ENCODE measurements at places on chromosomes 4 and X.

- DNase-seq, result no peak
Observed at GRCh38 chr4:146470604-146471003, 51.1 kb downstream of the SLC10A7 start.

GRCh38 chr4:86484241-86484640 is 109.9 kb upstream of the PTPN13 start:
- no peak for DNase-seq

GRCh38 chr4:113621633-113622032 is 139.9 kb downstream of the CAMK2D start:
- no peak for DNase-seq

- DNase-seq, result no peak
Observed at GRCh38 chrX:38347136-38347535, 5.3 kb upstream of the OTC start.

DNA sequence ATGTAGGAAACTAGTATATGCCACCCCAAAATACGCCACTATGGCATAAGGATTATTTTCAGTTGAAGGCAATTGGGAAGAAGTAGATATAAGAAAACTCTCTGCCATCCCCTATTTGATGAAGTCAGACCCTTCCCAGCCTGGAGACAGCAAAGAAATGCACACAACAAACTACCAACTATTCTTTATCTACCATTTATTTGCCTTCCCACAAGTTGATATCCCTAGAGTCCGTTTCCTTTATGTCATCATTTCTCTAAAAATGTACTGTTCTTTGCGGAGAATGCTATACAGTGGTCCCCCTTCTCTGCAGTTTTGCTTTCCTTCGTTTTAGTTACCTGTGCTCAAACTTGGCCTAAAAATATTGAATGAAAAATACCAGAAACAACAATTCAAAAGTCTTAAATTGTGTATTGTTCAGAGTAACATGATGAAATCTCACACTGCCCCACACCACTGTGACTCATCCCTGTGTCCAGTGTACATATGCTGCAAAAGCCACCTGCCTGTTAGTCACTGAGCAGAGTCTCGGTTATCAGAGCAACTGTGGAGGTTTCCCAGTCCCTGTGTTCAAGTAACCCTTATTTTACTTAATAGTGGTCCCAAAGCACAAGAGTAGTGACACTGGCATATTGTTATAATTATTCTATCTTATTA is 152.3 kb downstream of the WDFY3 start:
- DNase-seq, result no peak

GRCh38 chr4:100177855-100178254 is 12.4 kb downstream of the DDIT4L start:
- DNase-seq, result no peak

DNA sequence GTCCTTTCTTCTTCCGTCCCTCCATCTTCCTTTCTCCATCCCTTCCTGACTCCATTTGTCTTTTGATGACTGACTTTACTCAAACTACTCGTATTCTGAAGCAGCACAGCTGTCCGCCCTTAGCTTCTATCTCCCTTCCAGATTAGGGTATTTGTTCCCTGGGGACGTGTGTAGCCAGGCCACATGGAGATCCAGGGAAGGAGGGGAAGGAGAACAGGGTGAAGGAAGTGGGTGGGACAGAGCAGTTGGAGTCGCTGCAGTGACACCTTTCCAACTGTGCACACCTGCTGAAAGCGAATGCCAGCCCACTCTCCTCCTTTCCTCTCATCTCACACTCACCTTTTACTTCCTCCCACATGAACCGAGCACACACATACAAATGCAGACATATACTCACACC is 323.8 kb downstream of the DCTD start:
- DNase-seq, result no peak

DNA sequence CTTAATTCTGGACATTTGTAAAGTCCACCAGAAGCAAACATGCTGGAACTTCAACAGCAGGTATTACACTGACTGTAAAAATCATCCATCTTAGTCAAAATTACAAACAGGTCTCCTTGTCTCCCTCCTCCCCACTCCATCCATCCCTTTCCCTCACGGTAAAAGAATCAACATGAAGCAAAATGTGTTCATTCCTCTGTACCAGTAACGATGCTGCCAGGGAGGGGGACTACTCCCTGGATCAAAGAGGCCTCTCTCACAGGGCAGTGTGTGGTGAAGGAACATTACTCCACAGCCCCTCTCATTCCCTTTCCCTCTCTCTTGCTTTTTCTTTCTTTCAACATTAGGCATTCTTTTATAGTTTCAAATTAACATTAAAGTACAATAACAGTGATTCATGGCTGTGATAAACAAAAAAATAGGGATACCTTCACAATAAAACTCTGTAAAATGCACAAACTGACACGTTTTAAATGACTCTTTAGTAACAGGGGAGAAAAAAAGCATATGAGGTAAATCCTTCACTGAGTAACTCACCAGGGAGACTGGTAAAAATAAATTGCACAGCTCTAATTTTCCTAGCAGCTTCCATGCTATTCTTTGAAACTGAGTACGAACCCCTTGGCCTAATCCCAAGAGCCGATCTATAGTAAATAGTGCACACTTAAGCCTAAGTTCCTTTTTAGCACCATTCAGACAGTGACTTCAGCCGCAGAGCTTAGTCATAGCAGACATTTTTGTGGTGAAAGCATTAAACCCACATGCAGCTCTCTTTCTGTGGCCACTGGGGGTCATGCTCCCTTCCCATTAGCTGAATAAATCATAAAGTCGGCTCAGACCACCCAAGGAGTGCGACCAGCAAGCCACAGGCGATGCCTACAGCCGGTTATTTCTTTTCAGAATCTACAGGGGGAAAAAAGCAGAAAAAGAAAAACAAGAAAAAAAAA is 215.6 kb upstream of the GYPA start:
- DNase-seq, result peak; percentile 80

DNA sequence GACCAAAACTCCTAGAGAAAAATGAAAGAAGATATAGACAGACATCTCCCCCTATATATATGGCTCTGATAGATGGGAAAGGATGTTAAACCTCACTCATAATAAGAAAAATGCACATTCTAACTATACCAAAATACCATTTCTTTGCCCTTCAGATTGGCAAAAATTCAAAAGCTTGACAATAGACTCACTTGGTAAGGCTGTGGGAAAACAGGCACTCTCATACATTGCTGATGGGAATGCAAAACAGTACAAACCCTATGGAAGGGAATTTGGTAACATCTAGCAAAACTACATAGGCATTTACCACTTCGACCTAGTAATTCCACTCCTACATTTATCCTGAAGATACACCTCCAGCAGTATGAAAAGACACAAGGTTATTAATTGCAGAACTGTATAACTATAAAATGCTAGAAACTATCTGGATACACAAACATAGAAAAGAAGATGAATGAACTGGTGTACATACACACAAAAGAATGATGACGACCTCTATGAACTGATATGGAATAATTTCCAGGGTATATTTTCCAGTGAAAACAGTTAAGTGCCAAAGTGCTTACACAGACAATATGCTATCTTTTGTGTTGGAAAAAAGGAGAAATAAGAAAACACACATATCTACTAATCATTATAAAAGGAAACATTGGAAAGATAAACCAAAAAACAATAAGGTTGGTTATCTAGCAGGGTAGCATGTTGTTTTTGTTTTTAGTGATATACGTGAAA is 48.5 kb downstream of the WDFY3 start:
- DNase-seq, result no peak

- DNase-seq, result no peak
Observed at GRCh38 chr4:79495447-79495846, 87.4 kb upstream of the GK2 start.

GRCh38 chr4:6194458-6195195 is 5.7 kb downstream of the JAKMIP1 start:
- DNase-seq, result no peak

DNA sequence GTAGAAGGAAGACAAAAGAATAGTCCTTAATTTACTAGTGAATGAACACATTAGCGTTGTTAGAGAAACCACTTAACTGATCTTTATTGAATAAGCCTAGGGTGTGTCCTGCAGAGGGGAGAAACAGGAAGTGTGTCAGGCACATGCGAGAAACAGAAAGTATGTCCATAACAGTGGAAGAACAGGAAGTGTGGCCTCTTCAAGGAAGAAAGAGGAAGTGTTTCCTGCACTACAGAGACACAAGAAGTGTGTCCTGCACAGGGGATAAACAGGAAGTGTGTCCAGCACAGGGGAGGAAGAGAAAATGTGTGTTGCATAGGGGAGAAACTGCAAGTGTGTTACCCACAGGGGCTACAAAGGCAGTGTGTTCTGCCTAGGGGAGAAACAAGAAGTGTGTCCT is 539.6 kb upstream of the PRKX start:
- no peak for DNase-seq

- DNase-seq, result no peak
Observed at GRCh38 chr4:56681853-56682525, 893 bp upstream of the HOPX start.

- DNase-seq, result no peak
Observed at GRCh38 chr4:147787204-147787603, 55.3 kb downstream of the ARHGAP10 start.

- no peak for DNase-seq
Observed at GRCh38 chr4:113969709-113970334, 9.6 kb downstream of the ARSJ start.

GRCh38 chrX:56800801-56801200 is 71.8 kb downstream of the NBDY start:
- no peak for DNase-seq

DNA sequence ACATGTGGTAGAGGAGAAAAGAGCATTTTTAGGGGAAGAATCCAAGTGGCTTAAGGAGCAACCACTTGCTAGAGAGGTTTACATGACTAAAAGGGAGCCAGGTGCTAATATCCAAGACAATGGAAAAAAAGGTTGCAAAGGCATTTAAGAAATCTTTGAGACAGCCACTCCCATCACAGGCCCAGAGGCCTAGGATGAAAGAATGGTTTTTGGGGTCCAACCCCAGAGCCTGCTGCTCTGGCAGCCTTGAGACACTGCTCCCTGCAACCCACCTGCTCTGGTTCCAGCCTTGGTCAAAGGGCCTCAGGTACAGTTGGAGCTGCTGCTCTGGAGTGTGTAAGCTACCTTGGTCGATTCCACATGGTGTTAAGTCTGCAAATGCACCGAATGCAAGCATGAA is 84.1 kb upstream of the FREM3 start:
- DNase-seq, result no peak

DNA sequence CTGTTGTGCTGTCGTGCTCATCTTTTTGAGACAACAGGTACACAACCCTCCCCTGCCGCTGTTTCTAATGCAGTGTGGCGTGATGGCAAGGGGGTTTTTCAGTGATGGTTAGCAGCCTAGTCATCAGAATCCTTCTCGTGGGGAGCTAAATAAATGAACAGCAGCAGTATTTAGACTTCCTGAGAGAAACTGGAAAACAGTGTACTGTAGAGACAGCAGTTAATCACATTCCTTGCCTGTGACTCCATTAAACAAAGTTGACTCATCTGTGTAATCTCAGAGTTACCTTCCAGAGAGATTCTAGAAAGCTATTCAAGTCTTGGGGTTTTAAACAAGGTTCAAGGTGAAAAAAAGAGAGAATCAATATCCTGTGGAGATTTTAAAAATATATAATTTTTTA is 1753.2 kb upstream of the PCDH7 start:
- no peak for DNase-seq

DNA sequence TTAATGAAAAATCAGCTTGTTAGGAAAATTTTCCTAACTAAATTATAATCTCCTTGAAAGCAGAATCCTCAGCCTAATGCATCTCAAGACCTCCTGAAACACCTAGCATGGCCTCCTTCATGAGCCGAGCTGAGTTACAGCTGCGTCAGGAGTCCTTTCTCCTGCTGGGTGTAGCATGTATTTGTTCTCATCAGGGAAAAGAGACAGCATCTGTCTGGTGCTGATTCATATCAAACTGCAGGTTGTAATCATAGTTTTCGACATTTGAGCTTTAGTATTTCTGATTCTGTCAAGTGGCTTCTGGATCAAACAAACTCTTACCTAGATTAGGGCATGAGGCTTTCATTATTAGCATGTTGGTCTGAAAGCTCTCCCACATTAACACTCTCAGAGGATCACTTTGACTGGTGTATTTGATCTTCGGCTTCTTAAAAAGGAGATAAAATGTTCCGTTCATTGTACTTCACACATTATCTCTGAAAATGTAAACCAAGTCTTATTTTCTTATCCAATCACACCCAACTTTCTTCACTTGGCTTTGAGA is 140.1 kb upstream of the FRG1 start:
- DNase-seq, result no peak

DNA sequence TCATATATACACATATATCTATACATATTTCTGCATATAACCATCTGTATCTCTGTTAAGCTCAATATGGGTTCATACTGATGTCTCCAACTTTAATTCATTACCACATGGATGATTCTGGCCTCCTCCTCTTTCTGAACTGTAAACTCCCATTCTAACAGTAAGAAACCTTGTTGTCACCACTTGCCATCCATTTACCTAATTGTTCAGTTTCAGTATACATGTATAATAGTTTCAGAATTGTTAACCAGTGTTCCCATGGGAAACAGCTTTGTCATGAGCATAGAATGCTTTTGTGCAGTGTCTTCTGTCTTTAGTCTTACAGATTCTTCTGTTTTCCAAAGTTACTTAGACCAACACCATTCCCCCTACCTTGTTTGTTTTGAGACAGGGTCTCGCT is 35.9 kb downstream of the SLC9A6 start:
- no peak for DNase-seq

DNA sequence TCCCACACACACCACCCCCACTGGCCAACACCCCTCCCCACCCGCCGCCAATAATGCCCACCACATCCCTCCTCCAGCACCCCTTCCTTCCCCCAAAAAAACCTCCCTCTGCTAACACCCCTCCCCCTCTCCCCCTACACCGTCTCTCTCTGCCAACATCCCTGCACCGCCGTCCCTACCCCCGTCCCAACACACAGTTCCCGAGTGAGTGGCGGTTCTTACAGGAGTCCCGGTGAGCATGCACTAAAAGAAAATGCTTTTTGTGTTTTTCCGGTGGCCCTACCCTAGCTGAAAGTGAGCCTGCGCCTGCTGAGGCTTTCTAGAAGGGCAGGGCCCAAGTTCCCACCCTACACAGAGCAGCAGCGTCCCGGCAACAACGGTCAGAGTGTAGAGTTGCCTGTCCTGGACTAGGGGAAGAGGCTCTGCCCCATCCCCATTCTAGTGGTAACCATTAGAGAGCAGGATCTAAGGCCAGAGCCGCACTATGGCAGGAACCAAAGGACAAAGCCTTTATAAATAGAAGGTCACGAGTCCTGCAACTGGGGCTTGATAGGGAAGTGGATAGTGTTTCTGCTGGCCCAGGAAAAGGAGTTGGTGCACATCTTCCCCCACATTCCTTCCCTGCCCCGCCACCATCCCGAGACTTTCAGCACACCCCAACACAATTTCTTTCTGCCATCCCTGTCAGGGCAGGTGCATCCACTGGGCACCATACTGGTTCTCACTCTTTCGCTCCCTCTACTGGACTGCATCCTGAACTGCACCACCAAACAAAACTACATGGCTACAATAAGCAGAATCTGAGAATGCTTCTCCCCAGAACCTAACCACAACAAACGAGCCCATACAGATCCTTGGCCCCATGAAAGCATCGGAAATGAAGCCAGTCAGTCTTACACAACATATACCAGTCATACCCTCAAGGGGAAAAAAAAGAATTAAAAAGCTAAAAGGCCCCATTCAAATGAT is 78.1 kb upstream of the PAGE3 start:
- DNase-seq, result no peak
